ENCODE measurements at places on chromosomes 2 and 18.

GRCh38 chr2:10487081-10487740, 39.1 kb upstream of the ODC1 start:
- no peak for DNase-seq

DNA sequence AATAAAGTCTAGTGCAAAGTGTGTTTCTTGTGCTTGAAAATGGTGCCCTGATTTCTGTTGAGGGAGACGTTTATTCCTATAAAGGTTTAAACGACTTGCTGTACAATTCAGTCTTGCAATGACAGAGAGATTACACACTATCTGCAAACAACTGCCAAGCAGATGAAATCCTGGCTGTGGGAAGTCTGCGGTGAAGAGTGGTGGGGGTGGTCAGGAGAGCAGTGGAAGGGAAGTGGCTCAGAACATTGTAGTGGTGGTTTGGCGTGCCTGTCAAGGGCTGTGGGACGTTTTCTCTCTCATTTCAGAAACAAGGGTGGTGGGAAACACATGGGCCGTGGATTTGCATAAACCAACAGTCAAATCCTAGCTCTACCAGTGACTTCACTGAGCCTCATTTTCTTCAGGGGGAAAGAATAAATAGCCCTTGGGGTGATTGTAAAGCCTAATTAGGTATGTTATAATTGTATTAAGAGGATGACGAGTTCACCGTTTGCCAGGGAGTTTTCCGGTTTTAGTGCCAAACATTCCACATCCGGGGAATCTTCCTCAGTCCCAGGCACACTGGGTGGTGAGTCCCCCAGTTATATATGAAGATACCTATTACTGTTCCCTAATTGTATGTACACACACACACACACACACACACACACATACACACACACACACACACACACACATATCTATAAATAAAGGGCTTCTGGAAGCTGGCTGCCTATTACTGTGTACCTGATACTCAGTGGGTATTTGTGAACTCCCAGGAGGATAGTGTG, 115.0 kb downstream of the SPTBN1 start:
- DNase-seq: peak; percentile 87

GRCh38 chr2:147542351-147542750, 302.5 kb upstream of the ACVR2A start:
- no peak for DNase-seq

DNA sequence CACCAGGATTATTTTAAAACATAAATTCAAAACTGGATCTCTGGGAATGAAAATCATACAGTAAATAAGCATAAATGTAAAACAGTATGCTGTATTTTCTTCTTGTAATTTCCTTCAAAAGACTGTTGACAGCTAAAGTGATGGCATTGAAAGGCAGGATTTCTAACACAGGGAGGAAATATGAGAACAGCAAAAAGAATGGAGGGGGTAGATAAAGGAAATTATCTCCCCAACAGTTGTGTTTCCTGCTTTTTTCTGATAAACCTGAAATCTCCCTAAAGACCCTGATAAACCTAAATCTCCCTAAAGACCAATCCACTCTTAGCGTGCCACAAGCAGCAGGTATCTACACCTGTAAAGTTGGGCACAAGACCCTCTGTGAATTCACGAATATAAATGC, 50.8 kb downstream of the PIAS2 start:
- DNase-seq: no peak

DNA sequence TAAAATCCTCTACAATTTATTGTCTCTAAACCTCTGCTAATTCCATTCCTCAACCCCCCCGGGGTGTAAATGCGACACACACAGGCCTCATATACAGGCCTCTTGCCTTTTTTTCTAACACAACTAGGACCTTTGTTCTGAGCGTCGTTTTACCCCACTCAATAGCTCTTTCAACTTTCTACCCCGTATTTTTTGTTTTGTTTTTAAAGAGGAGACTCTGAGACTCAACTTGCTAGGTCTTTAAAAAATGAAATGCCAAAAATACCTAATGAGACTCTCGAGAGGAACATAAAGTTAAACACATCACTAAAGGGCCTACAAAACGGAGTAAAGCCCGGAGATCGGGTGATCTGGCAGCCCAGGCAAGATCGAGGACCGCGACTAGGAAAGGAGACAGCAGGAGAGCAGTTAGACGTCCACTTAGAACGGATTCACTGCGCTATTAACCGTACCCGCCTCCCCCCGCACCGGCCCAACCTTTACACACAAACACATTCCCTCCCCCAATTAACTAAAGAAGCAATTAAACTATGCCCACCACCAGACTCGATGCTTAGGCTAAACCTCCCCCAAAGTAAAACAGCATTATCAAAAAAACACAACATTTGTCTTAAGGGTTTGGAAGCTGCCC, 1.7 kb downstream of the TRIP12 start:
- DNase-seq: peak; percentile 25

DNA sequence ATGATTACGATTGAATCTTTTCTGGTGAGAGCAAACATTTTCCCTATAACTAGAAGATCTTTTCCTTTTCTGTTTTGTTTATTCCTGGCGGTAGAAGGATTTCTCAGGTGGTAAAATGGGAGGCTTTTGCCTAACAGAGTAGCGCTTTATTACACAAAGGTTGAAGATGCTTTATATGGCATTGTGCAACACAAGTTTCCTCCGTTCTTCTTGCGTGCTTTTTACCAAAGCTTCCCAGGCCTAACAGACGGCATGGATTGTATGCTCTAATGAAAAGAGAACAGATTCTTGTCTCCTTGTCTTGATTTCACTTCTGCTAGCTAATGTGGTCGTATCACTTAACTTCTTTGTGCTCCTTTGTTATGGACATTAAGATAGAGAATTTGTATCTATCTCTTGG, 43.8 kb downstream of the MYO1B start:
- no peak for DNase-seq

GRCh38 chr2:9250498-9251153, 44.0 kb downstream of the ASAP2 start:
- DNase-seq: no peak

DNA sequence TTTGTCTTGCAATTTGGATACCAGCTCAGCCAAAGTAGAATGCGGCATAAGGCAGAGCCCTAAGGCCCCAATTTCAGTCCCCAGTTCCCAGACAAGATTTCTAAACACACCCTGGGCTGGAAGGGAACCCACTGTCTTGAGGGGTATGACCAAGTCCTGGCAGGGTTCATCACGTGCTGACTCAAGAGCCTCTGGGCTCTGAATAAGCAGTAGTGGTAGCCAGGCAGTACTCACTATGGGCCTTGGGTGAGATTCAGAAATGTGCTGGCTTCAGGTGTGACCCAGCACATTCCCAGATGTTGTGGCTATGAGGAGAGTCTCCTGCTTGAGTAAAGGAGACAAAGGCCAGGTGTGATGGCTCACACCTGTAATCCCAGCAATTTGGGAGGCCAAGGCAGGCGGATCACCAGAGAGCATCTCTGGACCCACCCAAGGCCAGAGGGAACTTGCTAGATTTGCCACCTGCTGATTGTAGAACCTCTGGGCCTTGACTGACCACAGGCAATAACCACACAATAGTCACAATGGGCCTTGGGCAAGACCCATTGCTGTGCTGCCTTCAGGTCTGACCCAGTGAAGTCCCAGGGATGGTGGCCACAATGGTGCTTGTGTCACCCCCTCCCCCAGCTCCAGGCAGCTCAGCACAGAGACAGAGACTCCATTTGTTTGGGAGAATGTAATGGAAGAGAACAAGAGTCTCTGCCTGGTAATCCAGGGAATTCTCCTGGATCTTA, 74.9 kb downstream of the ATL2 start:
- peak; percentile 6 for DNase-seq

GRCh38 chr2:179898873-179899272, 37.5 kb upstream of the ZNF385B start:
- DNase-seq: no peak

All from activated CD4-positive, alpha-beta T cell treated with anti-CD3 and anti-CD28 coated beads, Interleukin-2, amount 50 U/mL, for 48 hours (primary cell).